Stromal cell of bone marrow (primary cell): ENCODE measurements at places on chromosomes 1 and 21.
A peak's percentile ranks its signal among the peaks of the same experiment; 100 is the strongest.

DNA sequence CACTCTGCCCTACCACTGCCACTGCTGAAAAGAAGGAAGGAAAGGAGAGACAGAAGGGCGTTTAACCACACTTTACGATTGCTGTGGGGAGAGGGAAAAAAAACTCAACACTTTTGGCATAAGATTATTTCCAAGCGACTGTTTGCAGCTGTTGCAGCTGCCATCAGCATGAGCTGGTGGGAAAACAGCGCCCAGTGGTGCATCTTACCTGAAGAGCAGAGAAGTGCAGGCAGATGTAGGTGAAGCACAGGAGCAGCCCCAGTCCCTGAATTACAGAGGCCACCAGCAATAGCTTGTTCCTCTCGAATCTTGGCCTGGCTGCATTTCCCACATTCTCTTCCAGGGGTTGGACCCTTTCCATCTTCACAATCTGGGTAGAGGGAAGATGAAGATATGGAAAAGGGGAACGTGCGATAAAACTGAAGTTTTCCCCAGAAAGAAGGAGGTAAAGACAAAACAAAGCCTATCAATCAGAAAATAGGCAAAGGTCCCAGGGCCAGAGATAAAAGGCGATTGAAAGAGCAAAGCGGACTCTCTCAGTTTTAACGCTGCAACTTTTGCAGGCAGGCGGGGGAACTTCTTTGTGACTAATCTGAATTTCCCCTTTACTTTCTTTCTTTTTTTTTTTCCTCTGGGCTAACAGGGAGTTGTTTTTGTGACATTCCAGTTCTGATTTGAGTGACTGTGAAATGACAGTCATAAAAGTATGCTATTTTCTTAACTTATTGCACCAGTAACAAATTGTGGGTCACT, at the start of gene TNFSF4:
Gene TNFSF4 (minus strand): TSS at position 516 of the 753 bp plus-strand sequence. CDS start 155 bp downstream, at position 361.
- no peak for DNase-seq

- no peak for DNase-seq
Measured at GRCh38 chr1:176338877-176339276, 124.1 kb upstream of the PAPPA2 start.

GRCh38 chr1:116273042-116273783, 99.8 kb upstream of the ATP1A1 start:
- DNase-seq: no peak

DNA sequence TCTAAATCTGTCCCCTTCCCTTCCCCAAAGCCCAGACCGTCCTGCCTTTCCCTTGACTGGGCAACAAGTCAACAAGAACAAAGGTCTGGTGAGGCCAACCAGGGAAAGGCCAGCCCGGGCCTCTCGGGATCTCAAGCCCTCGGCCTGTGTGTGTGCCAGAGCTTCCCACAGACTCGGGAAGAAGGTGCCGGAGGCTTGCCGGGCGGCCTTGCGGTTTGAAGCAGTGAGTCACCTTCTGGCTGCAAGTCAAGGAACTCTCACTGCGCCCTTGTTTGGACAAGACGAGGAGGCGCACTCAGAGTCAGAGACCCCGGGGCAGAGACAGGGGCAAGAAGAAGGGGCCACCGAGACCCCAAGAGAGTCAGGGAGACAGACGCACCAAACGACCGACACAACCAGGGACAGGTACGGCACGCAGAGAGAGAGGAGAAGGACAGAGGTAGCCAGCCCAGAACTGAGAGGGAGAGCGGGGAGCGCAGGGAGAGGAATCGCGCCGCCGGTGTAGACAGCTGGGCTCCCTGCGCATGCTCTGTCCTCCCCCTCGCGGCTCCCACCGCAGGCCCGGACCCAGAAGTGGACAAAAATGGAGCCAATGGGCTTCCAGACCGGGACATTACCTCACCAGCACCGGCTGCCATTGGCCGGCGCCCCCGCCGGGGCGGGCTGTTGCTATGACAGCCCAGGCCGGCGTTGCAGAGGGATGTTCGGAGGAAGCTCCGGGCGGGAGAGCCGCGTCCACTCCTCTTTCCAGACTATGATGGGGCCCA, 66.6 kb upstream of the LAPTM5 start:
- DNase-seq: peak; percentile 97

DNA sequence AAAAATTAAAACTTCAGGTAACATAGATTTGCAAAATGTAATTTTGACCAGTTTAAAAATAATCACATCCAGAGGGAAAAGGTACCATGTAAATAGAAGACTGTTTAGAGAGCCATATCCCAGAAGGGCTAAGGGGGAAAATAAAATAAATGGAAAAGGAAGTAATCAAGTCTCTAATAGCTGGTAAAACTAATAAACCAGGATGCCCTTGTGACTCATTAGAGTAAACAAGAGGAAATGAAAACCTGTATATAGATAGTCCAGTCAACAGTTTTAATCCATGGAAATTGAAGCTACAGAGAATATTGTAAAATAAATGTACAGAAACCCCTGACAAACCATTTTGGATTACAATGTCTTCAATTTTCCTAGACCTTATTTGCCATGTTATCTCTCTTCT, 698.0 kb upstream of the RGS18 start:
- no peak for DNase-seq

DNA sequence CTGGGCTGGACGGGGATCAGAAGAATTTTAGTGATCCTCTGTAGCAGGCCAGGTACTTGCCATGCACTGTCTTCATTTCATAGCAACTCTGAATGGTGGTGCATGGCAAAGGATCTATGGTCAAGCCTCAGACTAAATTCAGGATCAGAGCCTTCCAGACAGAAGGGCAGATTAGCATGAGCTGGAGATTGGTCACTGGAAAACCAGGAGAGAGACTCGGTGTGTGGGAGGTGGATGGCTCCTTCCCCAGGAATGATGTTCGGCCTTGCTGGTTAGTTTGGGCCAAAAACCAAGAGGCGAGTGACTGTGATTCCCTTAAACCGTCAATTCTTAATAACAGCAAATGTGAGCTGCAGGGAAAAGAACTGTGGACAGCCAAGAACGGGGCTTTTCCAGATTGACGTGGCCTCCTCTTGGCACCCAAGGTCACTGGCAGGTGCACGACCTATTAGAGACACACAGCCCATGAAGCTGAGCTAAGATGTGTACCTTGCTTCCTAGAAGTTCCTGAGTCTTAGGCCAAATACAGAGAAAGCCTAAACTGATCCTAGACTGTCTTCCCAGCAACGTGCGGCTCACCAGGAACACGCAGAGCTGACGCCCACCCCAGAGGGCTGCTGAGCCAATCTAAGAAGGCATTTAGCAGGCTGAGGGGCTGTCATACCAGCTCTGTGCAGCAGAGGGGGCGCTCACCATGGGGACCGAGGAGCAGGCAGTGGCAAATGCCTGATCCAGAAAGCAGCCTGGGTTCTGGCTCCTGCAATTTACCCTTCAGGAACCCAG, 18.5 kb downstream of the ALDH4A1 start:
- no peak for DNase-seq

DNA sequence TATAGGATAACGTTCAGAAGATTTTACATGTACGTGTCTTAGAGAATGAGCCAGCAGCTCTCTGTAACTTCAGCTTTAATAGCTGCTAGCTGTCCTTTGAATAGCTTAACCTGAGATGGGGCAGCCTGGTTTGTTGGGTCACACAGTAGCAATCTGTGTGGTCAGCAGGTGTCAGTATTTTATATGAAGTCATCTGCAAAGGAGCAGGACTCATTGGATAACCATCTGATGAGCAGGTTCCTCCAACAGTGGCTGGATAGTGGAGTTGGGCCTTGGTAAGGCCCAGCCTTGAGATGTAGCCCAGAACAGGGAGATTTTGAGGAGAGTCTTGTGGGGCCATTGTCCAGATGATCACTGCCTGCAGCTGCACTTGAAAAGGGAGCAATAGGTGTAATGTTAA, 6.4 kb downstream of the GSTM5 start:
- no peak for DNase-seq

DNA sequence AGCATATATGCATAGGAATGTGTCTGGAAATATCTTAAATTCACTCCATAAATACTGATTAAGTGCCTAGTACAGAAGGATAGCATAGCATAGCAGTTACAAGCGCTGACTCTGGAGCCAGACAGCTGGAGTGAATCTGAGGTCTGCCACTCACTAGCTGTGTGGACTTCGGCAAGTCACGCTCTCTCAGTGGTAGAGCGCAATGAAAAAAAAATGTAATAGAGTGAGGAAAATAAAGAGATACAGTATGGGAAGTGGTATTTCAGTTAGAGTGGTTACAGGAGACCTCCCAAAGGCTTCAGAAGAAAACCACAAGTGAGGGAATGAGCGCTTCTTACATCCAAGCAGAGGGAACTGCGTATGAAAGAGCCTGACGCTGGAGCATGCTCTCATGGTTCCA, 338.9 kb upstream of the PRMT6 start:
- DNase-seq: no peak

DNA sequence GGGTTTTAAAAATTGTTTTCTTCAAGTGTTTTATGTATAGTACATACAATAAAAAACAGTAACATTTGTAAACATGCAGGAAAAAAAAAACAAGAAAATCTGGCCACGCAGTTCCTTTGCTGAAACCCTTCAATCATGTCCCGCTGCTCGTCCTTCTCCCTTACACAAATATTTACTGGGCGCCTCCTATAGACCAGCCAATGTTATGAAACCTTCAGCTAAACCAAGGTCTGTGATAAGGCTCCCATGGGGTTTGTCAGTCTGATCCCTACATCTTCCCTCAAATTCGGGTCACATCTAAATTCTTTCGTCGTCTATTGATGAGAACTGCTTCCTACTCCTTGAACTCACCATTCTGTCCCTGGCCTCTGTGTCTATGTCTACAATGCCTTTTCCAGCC, 583.9 kb downstream of the SMYD3 start:
- no peak for DNase-seq

- no peak for DNase-seq
Measured at GRCh38 chr1:4118746-4119515, 218.9 kb upstream of the C1orf174 start.

- no peak for DNase-seq
Measured at GRCh38 chr1:37151789-37152188, 117.5 kb upstream of the GRIK3 start.

- no peak for DNase-seq
Measured at GRCh38 chr1:225258811-225259210, 169.0 kb downstream of the LBR start.

DNA sequence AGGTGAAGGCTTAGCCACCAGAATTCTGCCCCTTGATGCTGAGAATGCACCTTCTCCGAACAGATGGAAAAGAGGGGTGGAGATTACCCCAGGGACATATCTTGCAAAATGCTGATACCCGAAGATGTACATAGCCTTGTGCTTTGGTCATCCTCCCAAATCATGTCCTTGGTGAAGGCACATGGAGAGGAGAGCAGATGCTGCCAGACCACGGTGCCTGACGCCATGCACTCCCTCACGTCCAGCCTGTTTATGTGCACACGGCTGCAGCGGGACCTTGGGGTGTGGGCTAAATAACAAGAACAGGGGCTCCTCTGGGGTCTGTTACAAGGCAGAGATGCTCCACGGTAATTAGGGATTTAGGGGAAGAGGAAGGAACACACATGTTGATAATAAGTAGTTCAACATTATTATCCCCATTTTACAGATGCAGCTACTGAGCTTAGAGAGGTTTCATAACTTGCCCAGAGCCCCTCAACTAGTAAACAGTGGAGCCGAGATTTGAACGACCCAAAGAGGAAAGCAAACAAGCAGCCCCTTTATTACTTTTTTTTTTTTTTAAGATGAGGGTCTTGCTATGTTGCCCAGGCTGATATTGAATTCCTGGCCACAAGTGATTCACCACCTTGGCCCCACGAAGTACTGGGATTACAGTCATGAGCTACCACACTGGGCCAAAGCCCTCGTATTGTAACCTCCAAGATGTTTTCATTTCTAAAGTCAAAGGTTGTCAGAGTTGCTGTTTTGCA, 12.9 kb downstream of the EPHX1 start:
- no peak for DNase-seq

DNA sequence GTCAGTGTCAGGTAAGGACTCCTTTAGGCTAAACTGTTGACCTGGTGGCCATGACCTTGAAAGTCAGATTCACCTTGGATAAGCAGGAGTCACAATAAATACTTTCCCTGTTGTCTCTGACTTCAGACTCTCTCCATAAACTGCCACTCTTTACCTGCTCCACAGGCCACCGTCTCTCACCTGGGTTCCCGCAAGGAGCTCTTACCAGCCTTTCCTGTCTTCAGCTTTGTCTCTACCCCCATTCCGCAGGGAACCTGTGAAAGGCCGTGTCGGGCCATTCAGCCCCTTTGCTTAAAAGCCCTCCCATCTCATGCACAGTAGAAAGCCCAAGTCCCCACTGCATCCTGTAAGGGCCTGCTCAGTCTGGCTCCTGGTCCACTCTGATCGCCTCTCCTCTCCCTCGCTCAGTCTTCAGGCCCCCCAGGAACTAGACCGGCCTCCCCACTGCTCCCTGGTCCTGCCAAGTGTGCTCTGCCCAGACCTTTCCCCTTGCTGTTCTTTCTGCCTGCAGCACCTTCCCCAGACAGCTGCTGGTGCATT, 79.5 kb downstream of the ACTL8 start:
- no peak for DNase-seq

- DNase-seq: no peak
Measured at GRCh38 chr1:205353612-205354011, 3.1 kb downstream of the KLHDC8A start.

- DNase-seq: no peak
Measured at GRCh38 chr1:158020886-158021620, 27.6 kb downstream of the KIRREL1 start.

GRCh38 chr1:110638058-110638457, 31.9 kb upstream of the KCNA2 start:
- DNase-seq: no peak

DNA sequence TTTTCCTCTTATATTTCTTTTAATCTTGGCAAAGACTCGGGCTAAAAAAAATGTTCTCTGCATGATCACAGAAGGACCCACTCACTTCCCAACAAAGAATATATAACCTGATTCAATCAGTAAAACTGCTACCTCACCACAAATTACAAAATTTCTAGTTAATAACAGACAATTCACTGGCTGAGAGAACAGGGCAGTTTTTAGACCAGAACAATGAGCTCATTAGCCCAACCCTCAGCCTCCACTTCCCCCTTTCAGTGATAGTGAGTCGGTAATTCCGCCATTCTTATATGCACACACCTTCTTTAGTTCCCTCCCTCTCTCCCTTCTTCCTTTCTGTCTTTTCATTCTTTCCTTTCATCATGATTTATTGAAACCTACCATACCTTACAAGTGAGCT, 8.9 kb downstream of the SIPA1L2 start:
- DNase-seq: no peak

GRCh38 chr1:228013935-228014930, 7.4 kb downstream of the WNT3A start:
- no peak for DNase-seq

GRCh38 chr1:29856340-29857114, 620.2 kb downstream of the PTPRU start:
- no peak for DNase-seq

- DNase-seq: peak; percentile 47
Measured at GRCh38 chr1:66446261-66447001, 87.5 kb upstream of the SGIP1 start.

GRCh38 chr1:185795181-185795580, 61.0 kb downstream of the HMCN1 start:
- DNase-seq: peak; percentile 85

- DNase-seq: no peak
Measured at GRCh38 chr1:162191396-162192305, 122.2 kb downstream of the NOS1AP start.

GRCh38 chr1:163535807-163536206, 214.1 kb downstream of the NUF2 start:
- DNase-seq: peak; percentile 9
